ENCODE measurements at places on chromosomes 12 and 14.

DNA sequence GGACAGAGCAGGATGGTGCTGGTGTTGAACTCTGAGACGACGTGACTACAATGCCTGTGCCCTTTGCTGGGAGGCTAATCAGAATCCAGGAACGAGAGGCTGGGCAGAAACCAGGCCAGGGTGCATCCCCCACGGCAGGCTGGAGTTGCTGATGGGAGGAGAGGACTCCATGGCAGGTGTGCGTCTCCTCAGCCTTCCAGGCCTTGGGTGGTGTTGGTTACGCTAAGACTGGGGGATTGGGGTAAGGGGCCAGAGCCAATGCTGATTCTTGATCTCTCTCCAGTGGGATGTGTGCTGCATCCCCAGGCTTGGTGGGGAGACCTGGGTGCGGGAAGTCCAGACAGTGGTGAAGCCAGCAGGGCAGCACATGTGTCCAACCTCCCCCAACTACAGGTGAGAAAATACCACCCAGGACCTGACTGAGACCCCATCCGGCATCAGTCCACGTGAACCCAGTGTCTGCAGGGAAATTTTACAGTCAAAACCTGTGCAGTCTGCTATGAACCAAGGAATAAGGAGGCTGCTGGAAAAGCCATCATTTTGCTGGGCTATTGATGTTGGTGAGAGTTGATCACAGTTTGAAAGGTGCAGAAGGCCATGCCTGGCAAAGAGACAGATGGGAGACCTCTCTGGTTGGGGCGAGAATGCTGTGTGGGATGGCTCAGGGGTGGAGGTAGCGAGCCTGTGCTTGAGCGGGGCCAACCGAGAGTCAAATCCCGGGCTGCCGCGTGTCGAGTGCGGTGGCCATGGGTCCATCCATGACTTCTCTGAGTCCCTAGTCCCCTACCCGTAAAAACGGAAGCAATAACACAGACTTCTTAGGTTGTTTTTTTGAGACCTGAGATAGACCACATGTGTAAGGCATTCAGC lies 89.8 kb downstream of the NTF3 start:
- no peak for DNase-seq

- DNase-seq, result no peak
Measured at GRCh38 chr14:36279306-36280190, 40.9 kb downstream of the MBIP start.

- no peak for DNase-seq
Measured at GRCh38 chr12:99649551-99649950, 2.0 kb downstream of the GARIN6 start.

DNA sequence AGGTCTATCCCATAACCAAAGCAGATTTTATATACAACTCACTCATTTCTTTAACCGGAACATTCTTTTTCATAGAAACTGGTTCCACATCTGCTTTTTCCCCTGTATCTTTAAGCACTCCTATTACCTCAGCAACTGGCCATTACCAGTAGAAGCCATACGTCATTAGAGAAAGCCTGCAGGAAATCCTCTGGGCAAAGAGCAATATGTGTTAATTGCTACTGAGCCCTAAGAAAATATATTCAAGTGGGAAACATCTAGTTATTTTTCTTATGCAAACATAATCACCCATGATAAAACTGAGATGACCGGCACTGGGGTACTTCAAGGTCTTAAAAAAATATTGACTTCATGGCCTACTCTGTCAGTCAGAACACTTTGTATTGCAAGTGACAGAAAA lies 28.2 kb upstream of the CPSF6 start:
- no peak for DNase-seq

DNA sequence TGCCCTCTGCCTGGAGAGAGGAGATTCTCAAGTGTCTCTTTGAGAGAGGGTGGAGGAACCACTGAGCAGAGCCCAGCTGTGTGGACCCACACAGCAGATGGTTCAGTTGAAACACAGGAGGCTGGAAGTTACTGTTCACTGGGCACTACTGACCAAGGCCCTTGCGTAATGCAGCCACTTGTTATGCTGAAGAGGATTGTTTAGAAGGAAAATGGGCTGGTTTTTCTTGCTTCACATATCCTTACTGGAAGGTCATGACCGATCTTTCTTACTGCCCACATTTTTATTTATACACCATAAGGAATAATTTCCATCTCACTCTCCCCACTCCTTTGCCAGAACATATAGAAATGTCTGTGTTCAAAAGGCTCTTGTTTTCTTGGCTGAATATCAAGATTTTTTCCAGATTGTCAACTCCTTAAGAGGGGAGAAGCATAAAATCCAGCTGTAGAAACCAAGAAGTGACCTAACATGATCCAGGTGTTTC lies 375.1 kb upstream of the DDHD1 start:
- no peak for DNase-seq

GRCh38 chr14:26855077-26855753 lies 257.4 kb upstream of the NOVA1 start:
- no peak for DNase-seq

- DNase-seq, result no peak
Measured at GRCh38 chr12:84136862-84137367, 775.7 kb downstream of the SLC6A15 start.

GRCh38 chr12:49293056-49293956 lies 1.6 kb upstream of the PRPH start:
- DNase-seq, result no peak

- DNase-seq, result no peak
Measured at GRCh38 chr14:100540926-100541620, 46.1 kb downstream of the BEGAIN start.

GRCh38 chr12:131061041-131061806 lies 107.5 kb downstream of the ADGRD1 start:
- DNase-seq, result no peak
